ENCODE measurements at places on chromosomes 3 and 15. TPM values are rescaled to one million over a fixed set of nuclear protein-coding genes. Genes with fewer than 3 reads are reported as not detected.

Gene TAMM41
- total RNA-seq = 10.6 TPM

Gene CAV3
- not detected for total RNA-seq

Gene LRRIQ4
- total RNA-seq = 0.31 TPM

Gene IL17RB
- 2.2 TPM for total RNA-seq

Gene CFAP20DC
- total RNA-seq = 4.4 TPM

Gene DUOX1
- total RNA-seq = not detected

Gene PLA2G4E
- total RNA-seq = not detected

Gene SLC22A13
- total RNA-seq = 0.94 TPM

Measured in occipital lobe (tissue), 3 donors.